ENCODE measurements at places on chromosomes 2 and 18.

GRCh38 chr2:216016581-216016980, 3.2 kb upstream of the MREG start:
- no peak for DNase-seq

DNA sequence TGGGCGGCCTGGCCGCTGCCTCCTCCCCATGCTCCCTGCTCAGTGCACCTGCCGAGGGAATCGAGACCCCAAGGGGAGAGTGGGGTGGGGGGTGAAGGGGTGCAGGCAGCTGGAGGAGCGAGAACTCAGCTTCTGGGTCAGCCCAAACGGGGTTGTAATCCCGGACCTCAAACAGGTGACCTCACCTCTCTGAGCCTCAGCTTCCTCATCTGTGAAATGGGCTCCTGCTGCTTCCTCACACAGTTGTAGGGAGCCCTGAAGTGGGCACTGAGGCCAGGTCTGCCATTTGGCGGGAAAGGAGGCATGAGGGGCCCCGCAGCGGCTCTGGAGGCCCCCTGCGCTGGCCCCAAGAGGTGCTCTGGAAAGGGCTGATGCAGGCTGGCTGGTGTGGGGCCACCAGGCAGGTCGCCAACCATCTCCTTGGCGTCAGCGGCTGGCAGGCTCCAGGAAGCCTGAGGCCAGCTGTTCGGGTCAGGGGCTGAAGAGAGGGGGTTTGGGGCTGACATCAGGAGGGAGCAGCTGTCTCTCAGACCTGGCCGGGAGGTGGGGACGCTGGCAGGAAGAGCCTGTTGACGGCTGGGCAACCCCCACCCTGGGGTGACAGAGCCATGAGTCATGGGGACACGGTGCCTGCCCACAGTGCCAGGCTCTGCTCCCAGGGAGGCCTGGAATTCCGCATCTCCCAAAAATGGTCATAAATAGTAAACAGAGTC, 4.9 kb downstream of the KLHL30 start:
- DNase-seq: peak; percentile 92

DNA sequence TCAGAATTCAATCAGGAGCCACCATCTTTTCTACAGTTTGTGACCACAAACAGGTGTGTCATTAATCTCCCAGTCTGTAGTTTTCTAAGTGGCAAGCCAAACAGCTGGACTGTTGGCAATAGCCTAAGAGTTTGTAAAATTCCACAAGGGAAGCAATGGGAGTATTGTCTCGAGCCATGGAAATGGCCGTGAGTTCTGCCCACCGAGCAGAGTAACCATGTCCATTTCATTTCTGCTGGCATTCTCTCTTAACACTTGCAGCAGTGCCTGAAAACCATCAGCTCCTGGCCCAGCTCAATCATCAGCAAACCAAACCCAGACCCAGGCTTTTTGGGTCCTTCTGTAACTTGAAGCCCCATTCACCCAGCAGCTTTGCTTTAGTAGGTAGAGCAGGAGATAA, 387.8 kb upstream of the CDH7 start:
- no peak for DNase-seq

DNA sequence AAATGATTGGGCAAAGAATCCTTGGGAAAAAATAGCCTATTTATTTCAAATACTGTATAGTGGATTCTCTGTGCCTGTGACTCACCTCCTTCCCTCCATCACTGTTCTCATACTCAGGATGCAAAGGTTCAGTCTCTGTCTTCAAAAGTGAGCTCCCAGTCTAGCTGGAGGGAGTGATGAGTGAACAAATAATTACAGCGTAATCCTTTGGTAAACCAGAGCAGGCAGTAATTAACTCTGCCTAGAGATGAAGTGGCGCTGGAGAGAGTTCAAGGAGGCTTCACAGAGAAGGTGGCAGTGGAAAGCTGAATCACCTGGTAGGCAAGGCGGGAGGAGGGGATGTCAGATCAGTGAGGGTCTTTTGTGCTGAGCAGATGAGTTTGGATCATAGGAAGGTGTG, 6.5 kb downstream of the DGUOK start:
- DNase-seq: no peak

DNA sequence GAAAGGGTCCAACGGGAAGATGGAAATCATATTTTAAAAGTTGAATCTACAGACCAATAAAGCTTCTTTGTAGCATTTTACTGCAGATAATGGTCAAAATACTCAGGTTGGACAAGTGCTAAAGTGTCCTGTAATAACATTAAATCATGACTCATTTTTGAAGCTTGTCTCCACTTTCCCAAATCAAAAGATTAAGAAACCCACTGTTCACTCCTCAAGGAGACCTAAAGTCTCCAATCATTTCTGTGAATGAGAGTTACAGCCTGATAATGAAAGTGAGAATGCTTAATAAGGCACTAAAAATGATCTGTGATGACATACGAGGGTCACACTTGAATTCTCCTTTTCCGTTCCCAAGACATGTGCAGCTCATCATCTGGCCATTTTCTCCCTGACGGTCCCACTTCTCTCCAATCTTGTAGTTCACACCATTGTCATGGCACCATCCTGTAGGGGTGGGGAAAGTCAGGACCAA, 53.4 kb downstream of the ATIC start:
- no peak for DNase-seq

Data from H54 (cell line).